ENCODE measurements at places on chromosomes 16 and 17. TPM values are rescaled to one million over a fixed set of nuclear protein-coding genes. Genes with fewer than 3 reads are reported as not detected.

The CAVIN1 gene
- total RNA-seq, result 501 TPM

The TMC7 gene
- total RNA-seq, result 1.6 TPM

The TBC1D3B gene
- 6.2 TPM for total RNA-seq

The TNFSF13 gene
- 1.7 TPM for total RNA-seq

The TP53TG3 gene
- not detected for total RNA-seq

The VMO1 gene
- total RNA-seq, result 0.82 TPM

The TPSG1 gene
- not detected for total RNA-seq

The APOH gene
- total RNA-seq, result not detected

The KDM6B gene
- total RNA-seq, result 36.6 TPM

The PCYT2 gene
- 28.5 TPM for total RNA-seq

The CLEC19A gene
- total RNA-seq, result not detected
